ENCODE measurements at places on chromosomes 11 and 22.

DNA sequence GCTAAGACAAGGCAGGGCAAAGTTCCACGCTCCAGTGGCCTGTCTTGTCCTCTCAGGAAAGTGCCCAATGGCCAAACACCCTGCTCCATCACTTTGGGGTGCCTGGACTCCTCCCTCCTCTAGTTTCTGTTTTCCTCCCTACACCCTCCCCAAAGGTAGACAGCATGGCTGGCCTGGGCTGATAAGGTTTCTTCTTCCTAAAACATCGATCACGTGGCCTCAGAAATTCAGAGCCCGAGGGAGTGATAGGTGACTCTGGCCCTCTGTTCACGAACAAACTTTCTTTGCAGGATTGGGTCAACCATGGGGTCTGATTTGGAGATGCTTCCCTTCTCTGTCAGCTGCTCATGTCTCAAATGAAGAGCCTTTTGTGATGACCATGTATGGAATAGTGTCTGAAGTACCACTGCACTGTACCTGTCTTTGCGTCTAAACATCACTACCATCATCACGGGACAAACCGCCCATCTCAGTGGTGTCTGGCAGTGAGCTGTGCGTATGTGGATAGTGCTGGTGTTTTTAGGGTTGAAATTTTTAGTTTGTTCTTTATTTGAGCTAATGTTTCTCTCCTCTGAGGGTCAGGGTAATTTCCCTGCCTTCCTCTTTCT lies 6.1 kb downstream of the MICAL2 start:
- DNase-seq = no peak

- no peak for DNase-seq
These were observed 15.2 kb downstream of the ATXN10 start for GRCh38 chr22:45686836-45687235.

DNA sequence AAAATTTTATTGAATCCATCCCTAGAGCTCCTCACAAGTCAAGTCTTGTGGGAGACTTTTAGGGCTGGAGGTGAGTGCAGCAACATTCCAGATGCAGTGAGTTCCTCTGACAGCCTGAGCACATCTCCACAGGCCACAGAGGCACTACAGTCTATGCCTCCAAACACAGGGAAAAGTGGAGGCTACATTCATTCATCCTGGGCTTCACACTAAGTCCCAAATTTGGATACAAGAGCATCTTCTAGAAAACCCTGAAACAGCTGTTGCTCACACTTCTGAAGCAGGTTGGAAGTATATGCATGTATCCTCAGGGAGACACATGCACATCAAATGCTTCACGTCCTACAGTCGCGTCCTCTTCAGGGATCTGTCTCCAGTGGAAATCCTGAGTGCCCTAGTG lies 1.2 kb downstream of the CD3D start:
- no peak for DNase-seq

- no peak for DNase-seq
These were observed 10.2 kb upstream of the POU2F3 start for GRCh38 chr11:120229451-120230424.

DNA sequence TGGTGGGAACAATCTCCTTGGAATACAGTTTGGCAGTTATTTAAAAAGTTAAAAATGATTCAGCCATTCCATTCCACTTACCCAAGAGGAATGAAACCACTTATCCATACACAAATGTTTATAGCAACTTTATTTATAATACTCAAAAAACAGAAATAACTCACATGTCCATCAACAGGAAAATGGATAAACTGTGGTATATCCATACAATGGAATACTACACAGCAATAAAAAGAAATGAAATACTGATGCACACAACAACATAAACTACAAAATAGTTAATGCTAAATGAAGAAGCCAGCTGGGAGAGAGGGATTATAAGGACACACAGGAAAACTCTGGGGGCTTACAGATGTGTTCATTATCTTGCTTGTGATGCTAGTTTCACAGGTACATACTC lies 64.7 kb downstream of the FCHSD2 start:
- no peak for DNase-seq

GRCh38 chr22:42357634-42358296 lies 74.4 kb downstream of the NFAM1 start:
- no peak for DNase-seq

DNA sequence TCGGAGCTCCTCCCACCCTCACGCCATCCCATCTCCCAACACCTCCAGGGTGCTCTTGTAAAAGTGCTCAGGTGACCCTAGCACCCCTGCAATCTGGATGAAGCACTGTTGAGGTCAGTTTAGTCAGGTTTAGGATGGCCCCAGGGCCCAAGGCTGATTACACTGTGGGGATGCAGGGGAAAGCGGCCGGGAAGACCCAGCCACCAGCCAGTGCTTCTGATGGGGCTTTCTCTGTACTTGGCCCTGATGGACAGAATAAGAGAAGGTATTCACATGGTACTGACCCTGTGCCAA lies 28.7 kb downstream of the TPBGL start:
- DNase-seq = no peak

GRCh38 chr22:47678636-47679287 lies 916.3 kb downstream of the TBC1D22A start:
- DNase-seq = no peak

GRCh38 chr11:68379206-68379605 lies 66.8 kb downstream of the LRP5 start:
- DNase-seq = no peak

DNA sequence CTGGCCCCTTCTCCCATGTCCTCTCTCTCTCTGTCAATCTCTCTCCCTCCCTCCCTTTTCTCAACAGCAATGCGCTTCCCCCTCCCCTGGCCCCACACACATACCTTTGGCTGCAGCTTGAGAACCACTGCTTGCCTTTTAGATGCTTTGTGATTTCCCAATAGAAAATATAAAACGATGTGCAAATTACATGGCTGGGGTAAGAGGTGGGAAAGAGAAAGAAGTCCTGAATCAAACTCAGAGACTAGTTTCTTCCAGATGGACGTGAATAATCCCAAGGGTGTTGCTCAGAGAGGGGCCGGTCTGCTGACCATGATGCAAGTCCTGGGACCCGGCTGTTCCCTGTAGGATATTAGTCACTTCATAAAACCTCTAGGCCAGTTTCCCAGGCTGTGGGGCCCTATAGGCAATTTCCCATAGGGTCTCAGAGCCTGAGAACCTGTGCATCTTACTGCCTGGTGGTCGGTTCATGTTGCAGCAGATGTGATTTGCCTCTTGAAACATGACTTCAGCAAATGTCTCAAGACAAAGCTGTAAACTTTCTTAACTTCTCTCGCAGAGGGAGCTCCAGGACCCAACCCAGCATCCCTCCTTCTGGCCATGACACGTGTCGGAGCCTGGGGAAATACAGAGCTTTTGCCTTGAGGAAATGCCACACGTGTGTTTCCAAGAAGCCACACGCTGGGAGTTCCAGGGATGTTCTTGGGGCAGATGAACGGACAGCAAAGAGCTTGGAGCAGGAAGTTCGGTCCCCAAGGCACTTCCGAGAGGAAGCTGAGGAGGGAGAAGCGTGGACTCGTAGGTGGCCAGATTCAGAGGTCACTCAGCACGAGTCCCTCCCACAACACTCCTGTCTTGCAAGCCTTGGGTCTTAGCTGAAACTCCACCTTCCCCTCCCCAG lies 34.5 kb upstream of the ETS1 start:
- DNase-seq = peak; percentile 87

- no peak for DNase-seq
These were observed 553.7 kb downstream of the MN1 start for GRCh38 chr22:27247701-27248434.

DNA sequence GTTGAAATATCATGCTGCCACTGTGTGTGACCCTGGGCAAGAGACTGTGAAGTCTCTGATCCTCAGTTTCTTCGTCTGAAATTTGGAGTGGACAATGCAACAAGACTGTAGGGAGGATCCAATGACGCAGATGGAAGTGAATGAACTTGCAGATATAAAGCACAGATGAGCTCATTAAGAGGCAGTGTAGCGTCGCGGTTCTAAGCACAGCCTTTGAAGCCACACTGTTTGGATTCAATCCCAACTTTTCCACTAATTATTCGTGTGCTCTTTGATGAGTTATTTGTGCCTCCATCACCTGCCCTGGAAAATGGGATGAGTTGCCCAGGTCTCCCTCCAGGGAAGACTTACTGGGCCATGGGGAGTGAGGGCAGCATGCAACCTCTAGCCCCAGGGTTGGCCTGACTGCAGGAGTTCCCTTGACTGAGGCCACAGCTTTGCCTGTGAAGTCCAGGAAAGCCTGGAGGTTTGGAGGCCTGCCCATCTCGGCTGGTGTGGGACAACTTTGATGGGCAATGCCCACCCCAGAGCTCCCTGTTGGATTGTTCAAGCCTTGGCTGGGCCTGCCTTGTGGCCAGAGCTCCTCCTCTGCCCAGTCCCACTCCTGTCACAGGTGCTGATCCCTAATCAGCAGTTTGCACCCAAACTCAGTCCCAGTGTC lies 266.0 kb upstream of the B3GAT1 start:
- no peak for DNase-seq

GRCh38 chr11:67664213-67664585 lies 10.2 kb downstream of the ALDH3B2 start:
- DNase-seq = no peak

- DNase-seq = peak; percentile 84
These were observed 378.8 kb downstream of the ETS1 start for GRCh38 chr11:128208329-128209137.

- no peak for DNase-seq
These were observed 152.0 kb downstream of the TBC1D22A start for GRCh38 chr22:46914481-46914880.

GRCh38 chr11:109298865-109299264 lies 123.1 kb upstream of the C11orf87 start:
- no peak for DNase-seq

GRCh38 chr11:70517988-70518907 lies 119.9 kb downstream of the CTTN start:
- no peak for DNase-seq

DNA sequence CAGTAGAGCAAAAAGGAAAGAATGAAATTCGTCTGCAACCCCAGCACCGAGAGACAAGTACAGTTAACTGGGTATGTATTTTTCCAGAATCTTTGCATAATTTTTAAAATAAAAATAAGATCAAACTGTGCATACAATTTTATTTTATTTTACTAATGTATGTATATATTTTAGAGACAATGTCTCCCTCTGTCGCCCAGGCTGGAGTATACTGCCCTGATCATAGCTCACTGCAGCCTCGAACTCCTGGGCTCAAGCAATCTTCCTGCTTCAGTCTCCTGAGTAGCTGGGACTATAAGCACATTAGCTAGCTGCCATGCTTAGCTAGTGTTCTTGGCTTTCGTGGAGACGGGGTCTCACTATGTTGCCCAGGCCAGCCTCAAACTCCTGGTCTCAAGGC lies 18.8 kb upstream of the DRD2 start:
- DNase-seq = no peak

GRCh38 chr11:46277313-46277621 lies 195 bp upstream of the CREB3L1 start:
- DNase-seq = no peak

DNA sequence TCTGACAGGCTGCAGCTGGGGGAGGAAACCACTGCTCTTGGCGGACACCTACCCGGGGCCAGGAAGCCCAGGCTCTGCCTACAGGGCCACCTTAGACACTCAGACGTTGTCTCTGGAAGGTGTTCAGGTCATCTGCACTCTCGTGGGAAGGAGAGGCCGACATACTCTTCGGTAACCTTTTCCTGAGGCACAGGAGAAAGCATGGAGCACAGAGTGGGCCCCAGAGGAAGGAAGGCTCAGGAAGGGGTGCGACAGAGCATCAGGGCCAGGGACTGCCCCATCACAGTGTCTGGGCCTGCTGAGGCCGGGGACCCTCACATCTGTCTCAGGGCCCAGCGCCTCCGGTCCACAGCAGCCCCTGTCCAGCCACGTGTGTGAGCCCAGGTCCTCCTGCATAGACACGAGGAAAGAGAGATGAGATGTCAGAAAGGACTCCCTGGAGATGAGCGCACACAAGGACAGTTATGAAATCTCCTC lies 18.2 kb upstream of the TUB start:
- DNase-seq = no peak

DNA sequence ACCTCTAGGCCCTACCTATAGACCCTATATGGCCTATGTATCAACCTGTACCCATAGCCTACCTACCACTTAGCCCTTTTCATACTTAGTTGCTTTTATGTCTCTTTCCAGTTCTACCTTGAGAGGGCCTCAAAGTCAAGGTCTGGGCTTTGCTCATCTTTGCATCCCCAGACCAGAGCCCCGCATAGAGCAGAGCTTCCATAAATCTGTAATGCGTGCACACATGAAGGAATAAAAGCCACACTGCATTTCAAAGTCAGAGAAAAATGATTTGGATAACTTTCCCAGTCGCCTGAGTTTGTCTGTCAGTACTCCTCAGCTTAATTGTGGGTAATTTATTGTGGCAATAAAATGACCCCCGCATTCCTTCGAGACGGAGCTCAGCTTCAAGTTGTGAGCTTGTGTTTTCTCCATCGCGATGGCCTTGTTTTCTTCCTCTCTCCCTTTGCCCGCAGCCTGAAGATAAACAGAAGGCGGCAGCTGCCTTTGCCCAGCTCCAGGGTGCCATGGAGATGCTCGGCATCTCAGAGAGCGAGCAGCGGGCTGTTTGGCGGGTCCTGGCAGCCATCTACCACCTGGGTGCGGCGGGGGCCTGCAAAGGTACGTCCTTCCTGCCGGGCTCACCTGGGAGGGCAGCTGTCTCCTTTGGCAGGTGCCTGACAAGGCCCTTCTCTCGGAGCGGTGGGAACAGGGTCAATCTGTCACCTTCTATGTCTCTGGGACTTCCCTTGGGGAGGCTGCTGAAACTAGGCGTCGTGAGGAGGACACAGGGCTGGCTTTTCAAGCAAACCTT lies 55.7 kb downstream of the MYO18B start:
- DNase-seq = no peak

- no peak for DNase-seq
These were observed 2.4 kb upstream of the LGALS12 start for GRCh38 chr11:63503492-63503891.

- no peak for DNase-seq
These were observed 20.6 kb upstream of the ST3GAL4 start for GRCh38 chr11:126334659-126335462.

- DNase-seq = no peak
These were observed 322.8 kb downstream of the GUCY1A2 start for GRCh38 chr11:106695506-106695905.

GRCh38 chr11:65132238-65132987 lies 1.9 kb downstream of the SYVN1 start:
- no peak for DNase-seq

GRCh38 chr11:86902345-86902744 lies 52.9 kb downstream of the FZD4 start:
- no peak for DNase-seq

GRCh38 chr11:107430525-107430924 lies 27.1 kb downstream of the CWF19L2 start:
- DNase-seq = no peak

- DNase-seq = no peak
These were observed 13.3 kb downstream of the CELF1 start for GRCh38 chr11:47539681-47540039.

Measured in kidney capillary endothelial cell (primary cell).